ENCODE measurements at places on chromosomes 12 and 14. TPM values are rescaled to one million over a fixed set of nuclear protein-coding genes. Genes with fewer than 3 reads are reported as not detected.

Gene PAPLN
- 5.3 TPM for total RNA-seq

Gene EMP1
- 114 TPM for total RNA-seq

Gene AGAP2
- 0.72 TPM for total RNA-seq

Gene FAM90A1
- not detected for total RNA-seq

Gene CLEC2D
- 9.4 TPM for total RNA-seq

Gene AQP6
- not detected for total RNA-seq

Gene SLC16A7
- 54.8 TPM for total RNA-seq

Gene MMP19
- 14.7 TPM for total RNA-seq

Gene SLC10A1
- not detected for total RNA-seq

Gene AVPR1A
- total RNA-seq, result not detected

Gene OGFOD2
- total RNA-seq, result 8.3 TPM

Gene NTN4
- 45.1 TPM for total RNA-seq

Gene NANOG
- total RNA-seq, result under 0.01 TPM

Gene PLBD2
- total RNA-seq, result 64.8 TPM

Gene P2RX2
- total RNA-seq, result not detected

Gene GSG1
- total RNA-seq, result 0.29 TPM

Gene ITGB7
- total RNA-seq, result 1.1 TPM

Gene DIO2
- total RNA-seq, result 0.29 TPM

Gene KRT74
- total RNA-seq, result not detected

Gene ZNF84
- total RNA-seq, result 28.9 TPM

Gene KRT79
- not detected for total RNA-seq

Gene SLC22A17
- total RNA-seq, result 18.1 TPM

Gene COX8C
- not detected for total RNA-seq

Gene ASB2
- 1.1 TPM for total RNA-seq

Gene LRP1-AS
- total RNA-seq, result not detected

Gene ZBTB42
- 2.9 TPM for total RNA-seq

Gene DNAAF2
- total RNA-seq, result 10.0 TPM

Gene SERPINA1
- total RNA-seq, result 0.29 TPM

Gene CLEC1B
- total RNA-seq, result not detected

Gene ARMH4
- 14.1 TPM for total RNA-seq

Gene VSX2
- not detected for total RNA-seq

Gene ARL6IP4
- total RNA-seq, result 117 TPM

Gene RNASE3
- not detected for total RNA-seq

Gene RESF1
- total RNA-seq, result 23.6 TPM

Gene CLEC4D
- total RNA-seq, result not detected

Gene PMEL
- total RNA-seq, result 0.59 TPM

Gene KRT77
- not detected for total RNA-seq

Gene HCFC2
- 27.7 TPM for total RNA-seq

Gene TSPAN19
- not detected for total RNA-seq

Gene LGR5
- not detected for total RNA-seq

Gene OVCH1
- under 0.01 TPM for total RNA-seq

Gene PTPN21
- total RNA-seq, result 18.0 TPM

Gene ACSS3
- total RNA-seq, result 22.4 TPM

Gene STAB2
- not detected for total RNA-seq

Gene JAG2
- total RNA-seq, result 3.3 TPM

Gene EXOC3L4
- total RNA-seq, result not detected

Gene FERMT2
- 220 TPM for total RNA-seq

Gene ZC2HC1C
- 1.1 TPM for total RNA-seq

Gene PPFIBP1
- 179 TPM for total RNA-seq

Gene GPR135
- total RNA-seq, result 5.1 TPM

Gene CCDC63
- not detected for total RNA-seq

Gene LBHD2
- total RNA-seq, result not detected

Gene GRIP1
- total RNA-seq, result under 0.01 TPM

Gene EML1
- 38.0 TPM for total RNA-seq

Gene VRTN
- not detected for total RNA-seq

Gene PTPRO
- total RNA-seq, result 0.29 TPM

Gene AACS
- total RNA-seq, result 24.5 TPM

Gene CRIP2
- 31.5 TPM for total RNA-seq

Data from osteoblast (primary cell).